ENCODE measurements at places on chromosomes 5 and 9.

GRCh38 chr9:105458404-105458803 is 10.6 kb downstream of the FSD1L start:
- DNase-seq = no peak

- DNase-seq = no peak
These were observed 459.2 kb downstream of the BNC2 start for GRCh38 chr9:16411311-16411710.

DNA sequence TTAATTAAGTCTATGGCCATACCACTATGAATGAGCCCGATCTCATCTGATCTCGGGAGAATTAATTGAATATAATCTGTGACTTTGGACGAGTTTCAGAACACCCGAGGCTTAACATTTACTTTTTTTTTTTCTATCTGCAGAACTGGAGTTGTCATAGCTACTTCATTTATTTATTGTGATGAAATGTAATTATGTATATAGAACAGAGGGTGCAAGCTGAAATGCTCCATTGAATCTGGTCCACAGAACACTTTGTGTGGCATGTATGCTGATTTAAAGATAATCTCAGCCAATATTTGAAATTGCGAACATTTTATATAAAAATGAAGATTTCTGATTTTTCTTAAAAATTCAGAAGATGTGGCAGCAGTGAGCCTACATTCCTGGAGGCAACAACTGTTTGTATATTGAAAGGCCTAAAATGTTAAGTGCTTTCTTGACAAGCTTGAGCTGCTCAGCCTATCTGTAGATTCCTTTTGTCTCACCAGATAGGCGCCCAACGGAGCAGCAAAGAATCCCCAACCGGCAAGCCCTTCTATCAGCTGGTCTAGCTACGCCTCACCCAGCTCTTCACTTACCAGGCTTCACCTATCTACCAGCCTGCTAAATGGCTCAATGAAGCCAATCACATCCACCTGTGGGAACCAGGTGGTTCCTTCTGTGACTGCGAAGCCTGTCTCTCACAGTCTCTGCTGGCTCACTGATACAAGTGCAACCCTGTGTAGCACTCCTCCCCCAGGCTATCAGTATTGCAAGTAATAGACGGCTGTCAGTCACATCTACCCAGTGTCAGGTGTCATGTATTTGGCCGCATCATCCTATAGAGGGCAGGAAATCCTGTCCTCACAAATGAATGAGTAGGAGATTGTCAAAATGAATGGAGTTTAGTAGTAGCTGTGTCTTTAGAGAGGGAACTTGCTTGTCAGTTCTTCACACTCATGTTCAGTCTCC is 170.6 kb upstream of the MRPS30 start:
- DNase-seq = no peak

- no peak for DNase-seq
These were observed 40.2 kb upstream of the OR13F1 start for GRCh38 chr9:104463864-104464263.
